ENCODE measurements at places on chromosomes 2 and 18. TPM values are rescaled to one million over a fixed set of nuclear protein-coding genes. Genes with fewer than 3 reads are reported as not detected.

- H3K36me3 ChIP-seq = no peaks in the 10 kb centered on the region
- DNase-seq = no peak
- no peaks in the 10 kb centered on the region for H3K4me1 ChIP-seq
- no peak overlapping the region for H3K27ac ChIP-seq
- no peaks in the 10 kb centered on the region for H3K27me3 ChIP-seq
- no peak overlapping the region for H3K4me3 ChIP-seq
These were observed 48.1 kb downstream of the LHCGR start for GRCh38 chr2:48707466-48707865.

DNA sequence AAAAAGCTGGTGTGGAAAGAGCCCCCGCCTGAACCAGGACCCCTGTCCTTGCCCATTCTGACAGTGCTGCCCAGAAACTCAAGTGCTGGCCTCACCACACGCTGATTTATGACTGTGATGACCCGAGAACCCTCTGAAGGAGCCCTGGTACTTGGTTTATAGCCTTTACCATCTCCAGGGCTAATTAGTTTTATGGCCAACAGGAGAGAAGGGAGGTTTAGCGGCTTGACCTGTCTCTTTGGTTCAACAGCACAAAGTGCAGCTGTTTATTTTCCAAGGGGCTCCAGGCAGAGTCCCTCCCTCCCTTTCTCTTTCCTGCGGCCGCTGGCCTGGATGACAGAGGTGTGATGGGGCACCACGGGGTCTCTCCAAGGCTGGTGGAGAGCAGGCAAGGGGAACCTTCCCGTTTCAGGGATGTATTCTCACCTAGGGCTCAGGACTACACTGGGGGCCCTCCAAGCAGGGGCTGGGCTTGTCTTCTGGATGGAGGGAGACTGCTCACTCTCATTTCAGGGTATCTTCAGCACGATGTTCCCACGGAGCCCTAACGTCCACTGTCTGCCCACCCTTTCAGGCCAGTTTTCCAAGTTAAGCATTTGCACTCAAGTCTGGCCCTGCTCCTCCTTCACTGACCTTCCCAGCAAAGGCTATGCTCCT lies 174.2 kb upstream of the GLI2 start:
- no peak overlapping the region for H3K4me3 ChIP-seq
- peaks cover 21% of the 10 kb centered on the region for H3K27me3 ChIP-seq
- no peak overlapping the region for H3K27ac ChIP-seq
- peaks cover 17% of the 10 kb centered on the region for H3K4me1 ChIP-seq
- no peaks in the 10 kb centered on the region for H3K36me3 ChIP-seq

The MAPK4 gene
- polyA plus RNA-seq = 9.2 TPM

GRCh38 chr2:46381871-46382270 lies 84.7 kb downstream of the EPAS1 start:
- H3K27ac ChIP-seq = no peak overlapping the region
- H3K4me1 ChIP-seq = no peaks in the 10 kb centered on the region
- no peak for DNase-seq

The LYPD6 gene
- polyA plus RNA-seq = 2.2 TPM

- H3K27ac ChIP-seq = no peak overlapping the region
- H3K27me3 ChIP-seq = no peaks in the 10 kb centered on the region
- no peaks in the 10 kb centered on the region for H3K4me1 ChIP-seq
- no peaks in the 10 kb centered on the region for H3K36me3 ChIP-seq
These were observed 254.3 kb downstream of the BCL11A start for GRCh38 chr2:60299179-60299578.

- H3K27me3 ChIP-seq = no peaks in the 10 kb centered on the region
- no peak overlapping the region for H3K4me3 ChIP-seq
- H3K4me1 ChIP-seq = no peaks in the 10 kb centered on the region
These were observed 27.9 kb upstream of the CDCA7 start for GRCh38 chr2:173326806-173327205.

DNA sequence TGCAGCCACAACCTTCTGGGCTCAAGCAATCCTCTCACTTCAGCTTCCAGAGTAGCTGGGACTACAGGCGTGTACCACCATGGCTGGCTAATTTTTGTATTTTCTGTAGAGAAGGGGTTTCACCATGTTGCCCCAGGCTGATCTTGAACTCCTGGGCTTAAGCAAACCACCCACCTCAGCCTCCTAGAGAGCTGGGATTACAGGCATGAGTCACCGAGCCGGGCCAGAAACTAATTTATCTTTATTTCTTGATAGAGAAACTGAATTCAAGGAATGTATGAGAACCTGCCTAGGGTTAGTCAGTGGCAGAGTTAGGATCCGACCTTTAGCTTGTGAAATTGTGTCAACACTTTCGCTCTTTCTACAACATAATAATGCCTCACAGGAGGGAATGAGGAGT lies 19.3 kb upstream of the ITGAV start:
- H3K27ac ChIP-seq = peak overlapping the region; percentile 82
- H3K4me3 ChIP-seq = no peak overlapping the region
- H3K36me3 ChIP-seq = no peaks in the 10 kb centered on the region
- H3K27me3 ChIP-seq = no peaks in the 10 kb centered on the region
- DNase-seq = no peak

The CD226 gene
- polyA plus RNA-seq = 0.28 TPM

GRCh38 chr2:231386446-231386845 lies 9.1 kb upstream of the B3GNT7 start:
- no peak for DNase-seq
- no peaks in the 10 kb centered on the region for H3K36me3 ChIP-seq
- no peaks in the 10 kb centered on the region for H3K4me1 ChIP-seq
- H3K27ac ChIP-seq = no peak overlapping the region
- H3K27me3 ChIP-seq = no peaks in the 10 kb centered on the region
- no peak overlapping the region for H3K4me3 ChIP-seq

GRCh38 chr2:52084759-52085158 lies 1052.8 kb upstream of the NRXN1 start:
- DNase-seq = no peak
- H3K27ac ChIP-seq = no peak overlapping the region
- H3K4me3 ChIP-seq = no peak overlapping the region
- H3K36me3 ChIP-seq = no peaks in the 10 kb centered on the region

GRCh38 chr2:31728406-31729064 lies 147.8 kb upstream of the SRD5A2 start:
- DNase-seq = no peak
- no peak overlapping the region for H3K4me3 ChIP-seq
- no peak overlapping the region for H3K27ac ChIP-seq
- H3K27me3 ChIP-seq = no peaks in the 10 kb centered on the region
- H3K36me3 ChIP-seq = no peaks in the 10 kb centered on the region

The NPPC gene
- not detected for polyA plus RNA-seq

- no peaks in the 10 kb centered on the region for H3K36me3 ChIP-seq
- no peaks in the 10 kb centered on the region for H3K4me1 ChIP-seq
- no peaks in the 10 kb centered on the region for H3K27me3 ChIP-seq
These were observed 54.4 kb downstream of the ARHGEF4 start for GRCh38 chr2:130890941-130891669.

DNA sequence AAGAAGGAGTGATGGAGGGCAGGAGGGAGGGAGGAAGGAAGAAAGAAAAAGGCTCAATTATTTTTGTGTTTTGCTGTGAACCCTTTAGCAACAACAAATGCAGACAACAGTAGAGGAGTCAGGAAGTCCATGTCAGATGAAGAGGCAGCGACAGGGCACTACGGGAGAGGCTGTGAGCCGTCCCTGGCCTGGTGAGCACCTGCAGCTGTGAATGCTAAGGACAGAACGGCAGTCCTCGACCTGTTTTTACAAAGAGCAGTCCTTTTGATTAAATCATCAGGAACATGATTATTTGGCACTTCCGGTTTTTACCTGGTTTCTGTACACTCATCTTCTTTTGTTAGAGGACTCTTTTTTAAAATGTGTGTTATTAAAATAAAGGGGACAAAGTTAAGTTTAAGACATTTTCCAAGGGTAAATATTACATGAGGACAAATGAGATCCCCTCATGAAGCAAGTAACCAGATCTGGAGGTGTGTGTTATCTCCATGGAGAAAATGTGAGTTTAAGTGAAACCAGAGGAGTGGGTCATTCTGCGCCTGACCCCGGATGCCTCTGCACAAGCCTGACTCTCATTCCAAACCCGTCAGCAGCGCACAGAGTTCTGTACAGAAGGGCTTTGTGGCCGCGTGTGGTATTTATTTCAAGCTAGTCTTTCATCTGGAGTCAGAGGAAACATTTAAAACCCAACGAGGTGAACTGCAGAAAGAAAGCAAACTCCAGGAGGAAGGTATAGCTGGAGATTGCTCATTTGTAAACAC lies 492.5 kb downstream of the SOX11 start:
- DNase-seq = peak; percentile 94
- H3K4me1 ChIP-seq = no peaks in the 10 kb centered on the region
- no peak overlapping the region for H3K4me3 ChIP-seq
- H3K36me3 ChIP-seq = no peaks in the 10 kb centered on the region
- no peaks in the 10 kb centered on the region for H3K27me3 ChIP-seq

The C1QL2 gene
- not detected for polyA plus RNA-seq

- H3K4me1 ChIP-seq = no peaks in the 10 kb centered on the region
- DNase-seq = peak; percentile 56
- H3K27ac ChIP-seq = no peak overlapping the region
These were observed 94.9 kb downstream of the RNF152 start for GRCh38 chr18:61797696-61798590.

GRCh38 chr2:107242811-107243210 lies 356.8 kb upstream of the ST6GAL2 start:
- H3K36me3 ChIP-seq = no peaks in the 10 kb centered on the region
- DNase-seq = no peak
- H3K4me3 ChIP-seq = no peak overlapping the region
- no peaks in the 10 kb centered on the region for H3K27me3 ChIP-seq
- no peaks in the 10 kb centered on the region for H3K4me1 ChIP-seq

The SLC20A1 gene
- polyA plus RNA-seq = 10.4 TPM

DNA sequence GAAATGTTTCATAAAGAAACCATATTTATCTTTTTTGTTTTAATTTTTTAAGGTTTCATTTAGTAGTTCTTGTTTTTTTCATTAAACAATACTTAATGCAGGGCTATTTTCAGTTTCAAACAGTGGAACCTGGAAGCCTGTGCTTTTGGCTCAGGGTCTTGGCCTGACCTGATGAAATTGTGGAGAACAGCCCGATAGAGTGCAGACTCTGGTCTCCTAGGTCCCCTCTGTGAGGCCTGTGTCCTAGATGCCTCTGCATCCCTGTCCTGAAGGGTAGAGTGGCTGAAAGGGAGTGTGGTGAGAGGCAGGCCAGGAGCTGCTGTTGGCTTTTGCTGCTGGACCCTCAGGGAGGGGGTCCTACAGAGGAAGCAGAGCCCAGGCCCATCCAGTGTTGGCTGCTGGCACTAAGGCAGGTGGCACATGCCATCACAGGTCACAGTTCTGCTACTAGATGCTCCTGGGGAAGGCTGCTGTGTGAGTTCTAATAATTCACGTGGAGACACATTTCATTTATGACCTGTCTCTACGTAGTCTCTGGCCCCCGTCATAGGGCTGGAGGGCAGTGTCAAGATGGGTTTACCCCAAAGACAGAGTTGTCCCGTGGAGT lies 201.0 kb upstream of the COPS8 start:
- no peaks in the 10 kb centered on the region for H3K36me3 ChIP-seq
- DNase-seq = no peak
- H3K27ac ChIP-seq = no peak overlapping the region
- no peak overlapping the region for H3K4me3 ChIP-seq
- H3K27me3 ChIP-seq = no peaks in the 10 kb centered on the region

GRCh38 chr2:85183479-85183878 lies 50.3 kb downstream of the TCF7L1 start:
- H3K4me3 ChIP-seq = no peak overlapping the region
- H3K27ac ChIP-seq = no peak overlapping the region
- H3K36me3 ChIP-seq = no peaks in the 10 kb centered on the region
- H3K27me3 ChIP-seq = no peaks in the 10 kb centered on the region
- DNase-seq = no peak
- peaks cover 12% of the 10 kb centered on the region for H3K4me1 ChIP-seq

- H3K27ac ChIP-seq = no peak overlapping the region
- peak; percentile 83 for DNase-seq
- H3K36me3 ChIP-seq = no peaks in the 10 kb centered on the region
- no peak overlapping the region for H3K4me3 ChIP-seq
These were observed 154.5 kb downstream of the ZFP36L2 start for GRCh38 chr2:43071599-43072550.

DNA sequence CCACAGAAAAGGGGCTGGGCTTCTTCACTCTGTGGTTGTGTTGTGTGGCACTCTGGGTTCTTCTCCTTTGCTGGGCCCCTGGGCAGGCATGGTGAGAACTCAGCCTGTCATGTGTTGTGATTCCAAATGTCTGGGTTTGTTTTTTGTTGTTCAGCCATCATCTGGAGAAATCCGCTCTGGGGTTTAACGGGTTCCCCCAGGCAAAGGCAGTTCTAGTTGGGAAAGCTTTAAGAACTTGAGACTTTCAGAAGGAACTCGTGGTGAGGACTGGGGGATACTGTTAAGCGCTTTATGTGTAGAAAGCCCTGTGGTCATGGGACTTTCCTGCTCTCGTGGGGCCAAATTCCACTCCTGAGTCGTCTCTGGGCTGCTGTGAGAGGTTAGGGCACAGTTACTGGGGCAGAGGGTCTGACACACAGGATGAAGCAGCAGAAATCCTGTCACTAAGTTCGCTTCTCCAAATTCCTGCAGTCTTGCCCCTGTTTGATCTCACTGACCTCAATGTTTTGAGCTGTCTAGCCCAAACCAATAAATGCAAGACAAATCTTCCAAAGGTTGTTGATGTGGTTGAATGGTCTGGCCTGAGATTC lies 87.7 kb downstream of the RAPGEF4 start:
- peak overlapping the region; percentile 41 for H3K4me3 ChIP-seq
- no peak overlapping the region for H3K27ac ChIP-seq
- no peaks in the 10 kb centered on the region for H3K27me3 ChIP-seq

DNA sequence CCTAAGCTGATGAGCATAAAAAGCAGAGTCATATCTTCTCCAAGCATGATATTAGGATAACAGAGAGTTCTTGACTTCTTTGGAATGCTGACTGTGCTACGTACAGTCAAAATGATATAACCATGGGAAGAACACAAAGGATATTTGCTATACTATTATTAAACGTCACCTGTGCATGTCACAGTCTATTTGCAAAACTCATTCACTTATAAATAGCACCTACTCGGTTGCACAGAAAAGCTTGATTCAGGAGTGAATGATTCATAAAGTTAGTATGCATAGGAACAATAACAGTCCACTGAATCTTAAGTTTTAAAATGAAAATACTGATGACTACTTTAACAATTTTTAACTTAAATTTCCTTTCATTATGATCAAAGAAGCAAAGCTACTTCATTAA lies 83.3 kb downstream of the SP3 start:
- no peak overlapping the region for H3K4me3 ChIP-seq
- H3K27ac ChIP-seq = no peak overlapping the region
- no peaks in the 10 kb centered on the region for H3K4me1 ChIP-seq
- no peaks in the 10 kb centered on the region for H3K27me3 ChIP-seq
- H3K36me3 ChIP-seq = no peaks in the 10 kb centered on the region
- no peak for DNase-seq

- H3K36me3 ChIP-seq = no peaks in the 10 kb centered on the region
- no peak for DNase-seq
- H3K27ac ChIP-seq = no peak overlapping the region
- H3K4me3 ChIP-seq = no peak overlapping the region
- no peaks in the 10 kb centered on the region for H3K4me1 ChIP-seq
These were observed 33.8 kb upstream of the STK17B start for GRCh38 chr2:196205011-196205766.

- H3K4me1 ChIP-seq = no peaks in the 10 kb centered on the region
- H3K27me3 ChIP-seq = no peaks in the 10 kb centered on the region
- H3K27ac ChIP-seq = no peak overlapping the region
- no peaks in the 10 kb centered on the region for H3K36me3 ChIP-seq
- H3K4me3 ChIP-seq = no peak overlapping the region
- no peak for DNase-seq
These were observed 36.0 kb downstream of the GALNT3 start for GRCh38 chr2:165757906-165758675.

The C2orf78 gene
- not detected for polyA plus RNA-seq

The VRK2 gene
- polyA plus RNA-seq = 7.2 TPM

GRCh38 chr2:1318366-1319009 lies 94.8 kb upstream of the TPO start:
- no peaks in the 10 kb centered on the region for H3K27me3 ChIP-seq
- H3K4me3 ChIP-seq = no peak overlapping the region
- no peaks in the 10 kb centered on the region for H3K4me1 ChIP-seq
- H3K36me3 ChIP-seq = no peaks in the 10 kb centered on the region
- DNase-seq = no peak

The EFHD1 gene
- polyA plus RNA-seq = 280 TPM
